ENCODE measurements at places on chromosomes 6 and 20.

DNA sequence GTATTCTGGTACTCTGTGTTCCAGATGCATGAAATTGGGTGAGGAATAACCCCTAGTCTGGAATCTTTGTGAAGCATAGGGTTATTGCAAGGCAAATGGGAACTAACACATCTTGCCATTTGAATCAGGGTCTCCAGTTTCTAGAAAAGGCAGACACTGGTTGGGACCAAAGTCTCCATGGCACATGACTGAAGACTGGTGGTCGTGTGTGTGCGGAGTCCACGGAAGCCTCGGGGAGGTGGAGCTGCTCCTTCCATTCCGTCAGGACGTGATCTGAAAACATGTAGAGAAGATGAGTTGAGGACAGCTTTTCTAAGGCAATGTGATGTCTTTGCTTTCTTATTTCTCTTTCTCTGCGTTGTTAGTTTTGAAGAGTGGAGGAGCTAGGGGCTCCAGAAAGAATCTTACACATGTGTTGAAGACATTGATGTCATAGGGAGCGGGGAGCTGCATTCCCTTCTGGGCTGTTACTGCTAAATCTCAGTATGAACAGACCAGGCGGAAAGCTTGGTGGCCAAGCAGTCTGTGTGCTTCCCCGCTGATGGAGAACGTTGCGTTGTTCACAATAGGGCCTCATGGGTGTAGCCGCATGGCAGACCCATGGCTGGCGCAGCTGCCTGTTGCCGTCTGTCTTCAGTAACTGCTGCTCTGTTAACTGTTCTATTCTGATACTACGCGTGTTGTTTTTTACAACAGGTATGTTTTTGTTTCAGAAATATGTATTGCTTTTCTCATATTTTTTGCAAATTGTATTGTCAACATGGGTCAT, 4.8 kb upstream of the SLC17A9 start:
- DNase-seq, result no peak

DNA sequence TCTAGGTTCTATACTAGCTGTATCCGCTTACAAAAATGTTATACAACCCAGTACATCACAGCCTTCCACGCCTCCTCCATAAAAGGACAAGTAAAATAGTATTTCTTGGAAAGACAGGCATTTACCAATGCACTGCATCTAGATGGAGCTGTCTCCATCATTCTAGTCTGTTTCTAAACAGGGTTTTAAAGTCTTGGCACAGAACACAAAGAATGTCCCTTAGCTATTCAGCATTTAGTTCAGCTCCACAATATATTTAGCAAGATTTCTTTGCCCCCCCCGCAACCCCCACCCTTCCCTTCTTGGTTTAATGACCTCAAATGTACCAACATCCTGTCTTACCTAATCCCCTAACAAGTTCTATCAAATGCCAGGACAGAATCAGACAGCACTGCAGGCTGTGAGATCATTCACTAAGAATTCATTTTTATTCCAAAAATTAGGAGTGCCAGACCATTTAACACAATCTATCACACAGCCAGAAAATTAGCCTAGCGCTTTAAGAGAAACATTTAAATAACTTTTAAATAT, 198.6 kb downstream of the BACH2 start:
- DNase-seq, result no peak

DNA sequence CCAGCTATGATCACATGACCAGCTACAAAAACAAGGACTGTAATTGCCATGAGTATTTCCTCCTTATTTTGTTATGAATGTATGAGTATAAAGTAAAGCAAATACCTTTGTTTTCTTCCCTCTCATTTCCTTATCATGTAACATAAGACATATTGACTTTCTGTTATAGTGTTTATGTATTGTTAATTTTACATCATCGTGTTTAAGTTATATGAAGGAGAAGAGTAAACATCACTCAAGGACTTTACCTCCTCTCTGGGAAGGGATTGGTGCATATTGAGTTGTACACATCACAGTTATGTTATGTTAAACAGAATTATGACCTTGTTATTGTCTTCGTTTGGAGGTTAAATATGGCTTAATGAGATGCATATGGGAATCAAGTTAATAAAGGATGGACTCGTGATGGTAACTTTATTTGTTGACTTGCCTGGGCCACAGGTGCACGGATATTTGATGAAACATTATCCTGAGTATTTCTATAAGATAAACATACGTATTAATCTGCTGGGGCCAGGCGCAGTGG, 57.3 kb upstream of the CNKSR3 start:
- no peak for DNase-seq

GRCh38 chr6:159487636-159488035, 205.4 kb downstream of the SOD2 start:
- no peak for DNase-seq

DNA sequence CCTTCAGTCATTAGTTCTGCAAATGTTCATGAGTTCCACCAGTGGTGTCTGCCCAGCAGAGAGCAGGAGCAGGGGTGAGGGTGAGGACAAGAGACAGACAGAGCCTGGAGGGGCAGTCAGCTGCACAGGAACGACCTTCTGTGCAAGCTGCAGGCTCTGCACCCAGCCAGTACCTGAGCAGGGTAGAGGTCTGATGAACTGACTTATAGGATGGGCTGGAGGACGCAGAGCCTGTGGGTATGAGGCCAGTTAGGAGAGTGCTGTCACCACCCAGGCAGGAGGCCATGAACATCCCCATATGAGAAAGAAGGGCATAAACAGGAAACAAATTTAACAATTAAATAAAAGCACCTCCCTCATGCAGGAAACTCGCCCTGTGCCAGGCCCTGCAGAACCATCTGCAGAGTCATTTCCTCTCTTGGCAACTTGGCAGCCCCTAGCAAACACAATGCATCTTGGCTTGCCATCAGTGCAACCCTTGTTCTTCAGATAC, 17.9 kb downstream of the C6orf15 start:
- DNase-seq, result no peak

- DNase-seq, result no peak
Measured at GRCh38 chr6:213284-213683, 79.0 kb upstream of the DUSP22 start.

DNA sequence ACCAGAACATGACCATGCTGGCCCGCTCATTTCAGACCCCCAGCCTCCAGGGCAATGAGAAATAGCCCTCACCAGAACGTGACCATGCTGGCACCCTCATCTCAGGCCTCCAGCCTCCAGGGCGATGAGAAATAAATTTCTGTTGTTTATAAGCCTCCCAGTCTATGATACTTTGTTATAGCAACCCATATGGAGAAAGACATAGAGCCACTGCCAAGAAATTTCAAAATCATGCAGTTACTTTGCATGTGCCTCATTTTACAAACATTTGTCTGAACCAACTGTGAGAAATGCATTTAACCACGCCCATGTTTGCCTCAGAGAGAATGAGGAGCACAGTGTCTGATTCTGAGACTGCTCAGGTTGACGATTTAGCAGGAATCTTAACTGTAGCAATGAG, 15.5 kb downstream of the CYP39A1 start:
- DNase-seq, result no peak

DNA sequence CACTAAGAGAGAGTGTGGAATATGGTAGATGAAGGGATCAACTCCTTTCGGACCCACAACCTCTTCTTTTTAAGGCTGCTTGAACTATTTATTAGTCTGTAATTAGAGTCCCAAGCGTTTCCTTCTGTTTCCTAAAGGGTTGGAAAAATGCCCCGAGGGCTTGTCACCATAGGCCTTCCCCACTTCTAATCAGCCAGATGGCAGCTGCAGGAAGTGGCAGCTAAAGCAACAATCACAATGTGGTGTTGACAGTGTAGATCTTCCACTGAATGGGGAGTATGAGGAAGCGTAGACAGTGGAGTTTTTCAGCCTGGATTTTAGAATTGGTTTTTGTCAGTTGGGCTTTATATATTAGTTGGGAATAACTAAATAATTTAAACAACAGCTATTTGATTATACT, 40.6 kb downstream of the SLC35D3 start:
- no peak for DNase-seq

DNA sequence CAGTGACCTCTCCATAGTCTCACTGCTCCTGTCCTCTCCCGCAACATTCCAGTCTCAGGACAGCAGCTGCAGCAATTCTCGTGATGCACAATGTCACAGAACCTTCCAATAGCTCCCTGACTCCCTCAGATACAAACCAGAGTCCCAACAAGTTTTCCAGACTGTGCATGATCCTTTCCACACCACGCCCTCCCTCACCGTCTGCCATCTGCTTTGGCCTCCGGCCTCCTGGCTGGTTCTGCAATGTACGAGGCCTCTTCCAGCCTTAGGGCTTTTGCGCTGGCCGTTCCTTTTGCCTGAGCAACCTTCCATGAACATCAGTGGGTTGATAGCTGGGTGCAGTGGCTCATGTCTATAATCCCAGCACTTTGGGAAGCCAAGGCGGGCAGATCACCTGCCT, 9.6 kb downstream of the FNDC1 start:
- no peak for DNase-seq

GRCh38 chr6:149362289-149362688, 37.8 kb upstream of the SUMO4 start:
- DNase-seq, result no peak

DNA sequence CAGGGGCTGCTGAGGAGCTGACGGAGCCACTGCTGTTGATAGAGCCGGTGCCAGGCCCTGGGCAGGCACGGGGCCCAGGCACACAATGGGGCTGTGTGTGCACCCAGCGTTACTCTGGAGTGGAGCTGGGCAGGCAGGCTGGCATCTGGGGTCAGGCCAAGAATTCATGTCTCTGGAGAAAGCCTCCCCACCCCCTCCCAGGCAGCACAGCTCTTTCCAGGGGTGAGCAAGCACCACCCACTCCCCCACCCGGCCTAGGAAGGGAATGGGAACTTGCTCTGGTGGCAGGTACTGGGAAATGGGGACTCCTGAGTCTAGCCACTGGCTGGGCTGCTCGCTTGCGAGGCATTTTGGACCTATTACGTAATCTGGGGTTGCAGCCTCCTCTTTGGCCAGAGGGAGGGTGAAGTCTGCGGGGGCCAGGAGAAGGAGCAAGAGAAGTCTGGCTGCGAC, 22.7 kb downstream of the TFEB start:
- no peak for DNase-seq

- no peak for DNase-seq
Measured at GRCh38 chr6:134177753-134178160, 125.3 kb upstream of the SLC2A12 start.

- DNase-seq, result no peak
Measured at GRCh38 chr6:156126535-156126934, 650.6 kb upstream of the ARID1B start.

- DNase-seq, result no peak
Measured at GRCh38 chr20:49471397-49471796, 11.1 kb downstream of the KCNB1 start.

DNA sequence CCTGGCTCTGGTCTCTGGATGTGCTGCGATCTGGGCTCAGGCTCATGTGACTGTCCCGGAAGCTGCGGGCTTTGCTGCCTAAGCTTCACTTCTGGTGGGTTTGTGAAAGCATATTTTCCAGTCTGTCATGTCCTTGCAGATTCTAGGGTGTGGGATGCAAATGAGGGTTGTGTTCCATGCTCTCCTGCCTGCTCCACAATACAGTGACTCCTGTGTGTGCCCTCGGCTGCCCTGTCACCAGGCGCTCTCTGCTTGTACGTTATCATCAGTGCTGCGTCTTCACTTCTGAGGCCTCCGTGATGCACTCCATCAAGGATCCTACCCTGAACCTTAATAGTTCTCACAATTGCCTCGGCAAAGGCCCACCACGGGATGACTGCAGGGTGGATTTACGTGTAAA, 84.2 kb downstream of the TTLL2 start:
- DNase-seq, result no peak

DNA sequence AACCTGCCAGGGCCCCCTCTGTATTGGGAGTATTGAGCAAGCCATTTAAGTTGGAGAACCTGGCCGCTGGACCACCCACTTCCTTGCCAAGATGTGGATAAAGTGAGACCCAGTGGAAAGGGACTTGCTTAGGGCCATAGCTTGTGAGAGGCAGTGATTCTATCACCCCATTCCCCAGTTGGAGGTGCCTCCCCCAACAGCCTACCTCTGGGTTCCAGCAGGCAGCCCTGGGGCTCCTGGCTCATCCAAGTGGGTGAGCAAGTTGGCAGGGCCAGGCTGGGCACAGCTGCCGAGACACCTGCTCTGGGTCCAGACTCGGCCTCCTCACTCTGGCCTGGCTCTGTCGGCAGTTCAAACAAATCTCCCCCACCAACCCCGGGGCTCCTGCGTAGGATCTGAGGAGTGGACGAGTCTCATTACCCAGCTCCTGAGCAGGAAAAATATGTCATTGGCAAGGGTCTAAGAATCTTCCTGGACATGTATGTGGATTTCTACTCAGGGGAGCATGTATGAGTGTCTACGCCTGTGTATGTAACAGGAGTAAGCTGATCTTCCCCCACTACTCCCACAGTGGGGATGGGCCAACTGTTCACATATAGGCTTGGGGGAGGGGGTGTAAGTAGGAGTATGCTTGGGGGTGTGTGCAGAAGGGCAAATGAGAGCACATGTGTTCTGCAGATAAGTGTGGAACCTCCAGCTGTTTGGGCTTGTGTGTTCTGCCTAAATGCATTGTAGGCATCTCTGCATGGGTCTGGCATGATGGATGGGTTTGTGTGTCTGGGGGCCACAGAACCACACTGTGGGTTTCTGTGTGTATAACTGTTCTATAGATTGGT, 1.9 kb downstream of the ID1 start:
- no peak for DNase-seq

GRCh38 chr6:18121580-18122127, 823 bp downstream of the NHLRC1 start:
- peak; percentile 7 for DNase-seq
